ENCODE measurements at places on chromosomes 16 and 17. TPM values are rescaled to one million over a fixed set of nuclear protein-coding genes. Genes with fewer than 3 reads are reported as not detected.

The ALOX15 gene
- polyA plus RNA-seq: 0.10 TPM

The CRYM gene
- polyA plus RNA-seq: 2.2 TPM

The NPIPA8 gene
- polyA plus RNA-seq: 15.7 TPM

The HBA1 gene
- polyA plus RNA-seq: 38.5 TPM

The ASGR2 gene
- polyA plus RNA-seq: 0.30 TPM

The KRTAP4-1 gene
- polyA plus RNA-seq: not detected

The C17orf100 gene
- 1.4 TPM for polyA plus RNA-seq

The MYH2 gene
- polyA plus RNA-seq: not detected

The OR4D1 gene
- polyA plus RNA-seq: 0.03 TPM

The SLC47A1 gene
- polyA plus RNA-seq: not detected

The WFDC1 gene
- not detected for polyA plus RNA-seq

The NHLRC4 gene
- polyA plus RNA-seq: 2.2 TPM

The SOX15 gene
- 0.49 TPM for polyA plus RNA-seq

The KRT28 gene
- not detected for polyA plus RNA-seq

The XYLT1 gene
- 8.7 TPM for polyA plus RNA-seq

The CHRNE gene
- polyA plus RNA-seq: 3.0 TPM

The RASD1 gene
- polyA plus RNA-seq: 0.82 TPM

The KLHL10 gene
- polyA plus RNA-seq: not detected

The ESRP2 gene
- 0.12 TPM for polyA plus RNA-seq

The CTRB2 gene
- not detected for polyA plus RNA-seq

The HCRT gene
- not detected for polyA plus RNA-seq

The SKAP1 gene
- polyA plus RNA-seq: 24.5 TPM

The AKAP1 gene
- 26.6 TPM for polyA plus RNA-seq

The SULT1A4 gene
- 5.0 TPM for polyA plus RNA-seq

The PRDM7 gene
- polyA plus RNA-seq: not detected

The SLC5A10 gene
- not detected for polyA plus RNA-seq
